Breast epithelium (tissue), 4 donors: ENCODE measurements at places on chromosomes 6 and 20.

- no peak for DNase-seq
Observed at GRCh38 chr20:53061192-53062108, 89.3 kb downstream of the TSHZ2 start.

DNA sequence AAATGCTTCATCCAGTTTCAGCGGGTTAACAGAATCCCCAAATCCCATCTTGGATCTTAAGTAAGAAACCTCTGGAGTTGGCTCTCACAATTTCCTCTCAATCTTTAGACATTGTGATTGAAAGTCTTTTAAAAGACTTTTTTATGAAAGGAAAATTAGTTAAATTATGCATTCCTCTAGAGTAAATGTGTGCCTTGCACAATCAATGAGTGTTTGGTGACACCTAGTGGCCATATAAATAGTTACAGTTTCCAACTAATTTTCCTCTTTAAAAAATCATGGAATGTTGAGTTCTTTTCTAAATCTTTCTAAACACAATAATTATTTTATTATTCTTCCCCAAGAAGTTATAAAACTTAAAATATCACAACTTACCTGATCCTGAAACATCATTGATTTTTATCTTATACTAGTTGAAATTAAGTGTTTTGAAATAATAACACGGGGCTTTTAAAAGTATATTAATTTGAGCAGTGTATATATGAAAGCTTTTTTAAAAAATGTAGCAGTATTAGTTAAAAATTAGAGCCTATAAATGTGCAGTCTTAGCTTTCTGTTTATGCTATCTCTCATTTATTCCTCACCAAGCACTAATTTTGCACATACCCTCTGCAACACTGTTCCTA lies 66.4 kb downstream of the PKHD1 start:
- no peak for DNase-seq

DNA sequence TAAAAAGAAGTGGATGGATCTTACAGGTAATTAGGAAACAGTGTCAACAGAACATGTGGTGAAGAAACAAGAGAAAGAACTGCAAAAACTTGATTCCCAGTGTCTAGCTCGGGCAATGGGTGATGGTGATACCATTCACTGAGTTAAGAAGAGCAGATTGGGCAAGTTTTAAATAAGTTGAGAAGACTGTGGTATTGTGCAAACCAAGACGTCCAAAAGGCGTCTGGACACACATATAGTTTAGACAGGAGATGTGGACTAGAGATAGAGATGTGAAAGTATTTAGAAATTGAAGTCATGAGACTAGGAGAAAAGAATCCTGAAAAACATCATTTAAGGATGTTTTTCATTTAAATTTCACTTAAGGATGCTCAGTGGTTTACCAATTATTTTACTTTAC lies 53.9 kb downstream of the CDK19 start:
- no peak for DNase-seq

GRCh38 chr6:80962382-80962781 lies 790.1 kb downstream of the TENT5A start:
- no peak for DNase-seq

DNA sequence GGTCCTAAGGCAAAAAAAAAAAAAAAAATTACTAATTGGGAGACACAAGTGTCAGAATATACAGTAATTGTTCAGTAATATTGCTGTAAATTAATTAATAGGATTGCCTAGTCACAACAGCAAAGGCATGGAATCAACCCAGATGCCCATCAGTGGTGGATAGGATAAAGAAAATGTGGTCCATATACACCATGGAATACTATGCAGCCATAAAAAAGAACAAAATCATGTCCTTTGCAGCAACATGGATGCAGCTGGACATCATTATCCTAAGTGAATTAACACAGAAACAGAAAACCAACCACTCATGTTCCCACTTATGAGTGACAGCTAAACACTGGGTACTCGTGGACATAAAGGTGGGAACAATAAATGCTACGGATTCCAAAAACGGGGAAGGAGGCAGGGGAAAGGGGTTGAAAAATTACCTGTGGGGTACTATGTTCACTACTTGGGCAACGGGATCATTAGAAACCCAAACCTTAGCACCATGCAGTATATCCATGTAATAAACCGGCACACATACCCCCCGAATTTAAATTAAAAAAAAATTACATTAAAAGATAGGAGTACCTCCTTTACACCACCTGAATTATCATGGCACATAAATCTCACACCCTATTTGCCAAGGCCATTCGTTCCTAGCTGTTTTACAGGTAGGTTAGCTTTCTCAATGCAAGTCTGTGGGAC lies 689 bp upstream of the PFDN4 start:
- DNase-seq = no peak

DNA sequence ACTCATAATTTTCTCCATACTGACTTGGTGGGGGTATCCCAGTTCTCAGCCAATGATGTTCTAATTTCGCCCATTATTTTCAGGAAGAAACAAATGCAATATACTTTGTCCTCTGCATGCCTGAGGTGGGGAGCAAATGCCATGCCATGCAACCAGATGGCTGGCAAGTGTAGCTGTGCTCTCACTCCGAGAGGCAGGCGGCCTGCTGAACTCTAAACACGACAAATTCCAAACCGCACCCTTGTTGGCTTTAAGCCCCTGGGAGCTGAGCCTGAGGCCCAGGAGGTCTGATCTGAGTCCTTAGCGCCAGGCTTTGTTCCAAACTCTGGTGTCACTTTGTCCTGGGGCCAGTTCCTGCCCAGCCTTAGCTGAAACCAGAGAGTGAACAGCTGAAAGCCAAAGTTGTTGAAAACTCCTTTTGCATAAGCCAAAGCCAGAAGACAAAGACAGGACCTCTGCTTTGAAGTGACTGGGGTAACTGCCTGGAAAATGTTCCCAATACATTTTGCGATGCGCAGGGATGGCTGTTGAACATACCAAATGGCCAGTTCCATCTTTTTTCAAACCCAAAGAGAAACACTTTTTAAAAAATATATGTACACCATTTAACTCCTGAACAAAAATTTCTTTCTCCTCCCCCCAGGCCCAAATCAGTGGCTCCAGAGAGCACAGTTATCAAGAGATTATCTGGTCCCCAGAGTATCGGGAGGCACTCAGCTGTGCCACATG lies 46.2 kb downstream of the TTI1 start:
- DNase-seq = peak; percentile 83

DNA sequence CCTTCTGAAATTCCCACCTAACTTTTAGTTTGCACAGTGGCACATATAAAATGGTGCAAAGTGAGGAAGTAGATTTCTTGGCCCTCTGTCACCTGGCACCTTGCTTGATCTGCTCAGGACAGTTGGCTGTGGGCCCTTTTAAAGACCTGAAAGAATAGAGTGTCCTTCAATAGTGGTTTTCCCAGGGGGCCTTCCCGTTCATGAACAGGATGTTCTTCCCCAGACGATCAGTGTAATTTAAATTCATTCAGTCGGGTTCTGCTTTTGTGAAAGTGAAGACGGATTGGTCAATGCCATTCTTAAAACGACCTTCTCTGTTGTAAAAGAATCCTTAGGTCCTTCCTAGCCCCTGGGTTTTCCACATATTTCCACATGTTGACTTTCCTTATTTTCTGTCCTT lies 178.5 kb downstream of the SASH1 start:
- no peak for DNase-seq

DNA sequence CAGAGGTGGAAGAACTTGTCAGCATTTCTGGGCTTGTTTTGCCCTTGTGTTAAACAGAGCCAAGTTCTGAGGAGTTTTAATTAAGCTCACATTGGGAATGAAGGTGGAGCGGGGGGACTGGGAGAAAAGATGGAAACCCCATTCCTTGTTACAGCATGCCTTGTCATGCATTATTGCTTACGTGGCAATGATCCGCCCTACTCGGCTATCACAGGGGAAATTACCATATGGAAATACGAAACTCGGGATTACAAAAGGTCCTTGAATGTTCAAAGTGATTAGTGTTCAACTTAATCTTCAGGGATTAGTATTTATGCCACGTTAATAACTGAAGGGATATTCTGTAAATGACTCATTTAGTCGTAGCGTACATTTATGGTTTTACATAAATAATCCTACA lies 86.4 kb downstream of the MAP3K7 start:
- no peak for DNase-seq

DNA sequence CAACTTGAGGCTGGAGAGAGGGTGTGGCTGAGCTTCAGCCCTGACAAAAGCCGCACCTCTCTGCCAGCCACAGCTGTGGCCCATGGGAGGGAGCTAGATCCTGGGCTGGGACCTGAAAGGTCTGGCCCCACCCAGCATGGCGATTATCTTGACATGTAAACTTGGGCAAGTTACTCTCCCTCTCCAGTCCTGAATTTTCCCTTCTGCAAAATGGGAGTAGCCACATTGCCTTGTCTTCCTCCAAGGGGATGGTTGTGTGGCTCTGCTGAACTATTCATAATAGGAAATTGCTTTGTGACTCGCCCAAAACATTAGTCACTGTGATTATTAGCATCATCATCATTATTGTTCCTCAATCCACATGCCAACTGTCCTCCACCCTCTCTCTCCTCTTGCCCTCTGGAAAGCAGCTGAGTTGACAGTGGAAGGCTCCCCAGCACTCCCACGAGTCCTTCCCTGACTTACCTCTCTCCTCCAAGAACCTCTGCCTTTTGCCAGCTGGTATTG lies 23.0 kb upstream of the RBPJL start:
- no peak for DNase-seq

GRCh38 chr6:51930602-51931001 lies 156.8 kb downstream of the PKHD1 start:
- DNase-seq = no peak

DNA sequence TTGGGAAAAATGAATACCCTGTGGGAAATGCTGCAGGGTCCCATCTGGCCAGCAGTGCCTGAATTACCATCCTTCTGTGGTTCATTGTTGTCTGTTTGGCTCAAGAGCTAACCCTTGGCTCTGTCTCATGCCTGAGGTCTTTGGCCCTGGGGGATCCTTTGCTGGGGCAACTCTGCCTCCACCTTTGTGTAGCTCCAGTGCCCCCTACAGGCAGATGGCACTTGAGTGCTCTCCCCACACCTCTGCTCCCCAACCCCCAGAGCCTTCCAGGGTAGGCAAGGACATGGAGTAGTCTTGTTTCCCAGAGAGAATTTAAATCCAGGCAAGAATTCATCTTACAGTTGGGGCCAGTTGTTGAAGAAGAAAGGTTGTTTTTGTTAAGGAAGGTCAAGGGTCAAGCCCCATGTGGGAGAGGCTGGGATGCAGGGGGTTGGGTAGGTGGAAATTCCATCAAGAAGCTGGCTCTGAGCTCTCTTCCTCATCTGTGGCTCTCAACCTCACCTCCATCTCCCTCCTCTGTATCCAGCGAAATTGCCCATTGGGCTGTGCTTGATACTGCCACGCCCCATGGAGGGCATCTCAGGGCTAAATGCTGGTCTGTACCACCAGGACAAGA lies 44.2 kb downstream of the ZNF831 start:
- no peak for DNase-seq

- DNase-seq = no peak
Observed at GRCh38 chr20:47265984-47266383, 90.5 kb downstream of the ZMYND8 start.
